LoVo (cell line): ENCODE measurements at places on chromosomes 3 and 15.

DNA sequence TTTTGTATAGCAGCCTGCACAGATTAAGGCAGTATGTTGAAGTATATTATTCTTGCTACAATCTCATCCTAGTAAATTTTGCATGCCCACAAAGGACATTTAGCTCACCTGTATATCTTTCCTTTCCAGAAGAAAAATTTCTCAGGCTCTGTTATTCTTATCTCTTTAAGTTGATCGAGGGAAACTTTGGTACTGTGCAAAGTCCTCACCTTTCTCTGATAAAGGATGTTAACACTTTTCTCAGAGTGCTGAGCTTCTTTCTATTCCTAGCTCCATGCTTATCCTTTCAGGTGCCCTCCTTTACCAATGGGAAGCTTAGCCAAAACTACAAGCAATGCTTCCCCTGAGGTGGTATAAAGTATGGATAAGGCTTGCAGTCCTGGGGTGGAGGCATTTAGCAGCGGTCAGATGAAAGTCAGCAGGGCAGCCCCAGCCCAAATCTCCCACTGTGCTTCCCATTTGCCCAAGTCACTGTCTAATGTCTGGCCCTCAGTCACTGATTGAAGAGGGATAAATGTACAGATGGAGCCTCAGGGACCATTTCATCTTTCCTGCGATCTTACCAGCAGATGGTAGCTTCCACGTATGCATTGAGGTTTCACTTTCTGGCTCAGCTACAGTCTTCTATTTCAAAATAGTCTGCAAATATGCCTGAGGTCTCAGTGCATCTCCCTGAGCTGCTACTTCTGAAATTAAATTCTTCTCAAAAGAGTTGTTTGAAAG lies 127.8 kb upstream of the P2RY1 start:
- DNase-seq: no peak

DNA sequence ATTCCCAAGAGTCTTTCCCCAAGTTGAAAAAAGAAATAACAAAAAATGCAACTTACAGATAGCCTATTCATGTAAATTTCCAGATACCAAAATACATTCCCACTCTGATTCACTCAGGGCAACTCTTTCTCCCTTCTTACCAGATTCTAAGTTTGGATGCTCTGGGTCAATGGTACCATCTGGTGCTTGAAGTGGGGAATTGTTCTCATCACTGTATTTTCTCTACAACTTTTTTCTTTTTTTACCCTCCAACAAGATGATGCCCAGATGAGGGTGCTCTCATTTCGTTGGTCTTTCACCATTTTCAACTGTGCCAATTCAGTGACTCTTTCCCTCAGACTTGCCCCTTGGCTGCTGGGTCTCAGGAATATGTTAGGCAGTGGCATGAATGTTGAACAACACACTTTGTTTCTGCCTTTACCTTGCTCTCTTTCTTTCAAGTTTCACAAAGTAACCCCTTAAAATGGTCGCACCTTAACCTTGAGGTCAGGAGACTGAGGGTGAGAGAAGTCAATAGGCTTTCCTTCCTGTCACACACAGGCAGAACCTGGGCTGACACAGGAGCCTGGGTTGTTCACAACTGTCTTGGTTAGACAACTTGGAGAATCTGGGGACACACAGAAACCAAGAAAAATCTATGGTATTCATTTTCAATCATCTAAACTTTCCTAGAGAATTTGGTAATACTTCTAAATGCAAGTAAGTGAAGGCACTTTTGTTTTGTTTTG lies 330.7 kb upstream of the SLCO3A1 start:
- no peak for DNase-seq

DNA sequence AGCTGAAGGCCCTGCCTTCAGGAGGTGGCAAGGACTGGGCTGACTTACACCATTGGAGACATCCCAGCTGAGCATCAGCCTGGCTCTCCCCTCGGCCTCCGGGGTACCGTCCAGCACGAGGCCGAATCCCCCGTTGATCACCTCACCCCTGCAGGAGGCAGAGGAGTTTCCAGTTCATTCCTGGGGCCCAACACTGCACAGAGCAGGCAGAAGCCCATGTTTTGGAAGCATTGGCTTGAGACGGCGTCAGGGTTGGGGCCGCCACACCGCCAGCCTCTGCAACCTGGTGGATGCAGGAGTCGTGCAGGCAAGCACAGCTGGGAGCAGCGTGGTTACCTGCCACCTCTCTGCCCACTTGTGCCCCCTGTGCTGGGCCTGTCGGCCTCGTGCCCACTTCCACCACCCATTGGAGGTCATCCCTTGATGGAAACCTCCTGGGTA lies 7.7 kb upstream of the ZXDC start:
- no peak for DNase-seq

DNA sequence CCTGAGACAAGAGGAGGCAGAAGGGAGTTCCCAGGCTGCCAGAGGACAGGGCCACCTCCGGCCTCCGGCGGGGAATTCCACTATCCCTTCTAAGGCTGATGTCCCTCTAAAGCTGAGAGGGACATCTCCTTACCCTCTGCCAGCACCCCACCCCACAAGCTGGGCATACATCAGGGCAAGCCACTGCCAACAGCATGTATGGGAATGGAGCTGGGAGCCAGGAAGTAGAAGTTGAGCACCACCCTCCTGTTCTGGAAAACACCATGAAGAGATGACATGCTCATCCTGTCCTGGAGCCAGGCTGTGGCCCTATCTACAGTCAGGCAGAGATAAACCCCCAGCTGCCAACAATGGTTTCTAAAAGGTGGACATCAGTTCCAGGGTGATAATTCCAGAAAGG lies 7.1 kb downstream of the PLCD1 start:
- no peak for DNase-seq

DNA sequence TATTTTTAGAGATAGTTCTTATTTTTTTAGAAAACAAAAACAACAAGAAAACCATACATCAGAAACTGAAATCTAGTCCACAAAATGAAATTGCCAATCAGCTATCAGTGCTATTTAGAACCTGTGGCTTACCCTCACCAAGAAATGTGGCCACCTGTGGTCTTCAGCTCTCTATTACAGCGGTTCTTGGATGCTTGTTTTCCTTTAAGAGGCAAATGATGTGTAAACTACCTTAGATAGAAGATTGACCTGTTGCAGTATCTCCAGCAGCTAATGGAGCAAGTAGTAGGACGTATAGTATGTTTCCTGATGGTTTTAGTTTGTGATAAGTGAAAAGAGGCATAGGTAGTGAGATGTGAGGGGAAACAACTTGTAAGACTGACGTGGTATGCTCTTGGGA lies 21.2 kb downstream of the TFG start:
- DNase-seq: no peak

DNA sequence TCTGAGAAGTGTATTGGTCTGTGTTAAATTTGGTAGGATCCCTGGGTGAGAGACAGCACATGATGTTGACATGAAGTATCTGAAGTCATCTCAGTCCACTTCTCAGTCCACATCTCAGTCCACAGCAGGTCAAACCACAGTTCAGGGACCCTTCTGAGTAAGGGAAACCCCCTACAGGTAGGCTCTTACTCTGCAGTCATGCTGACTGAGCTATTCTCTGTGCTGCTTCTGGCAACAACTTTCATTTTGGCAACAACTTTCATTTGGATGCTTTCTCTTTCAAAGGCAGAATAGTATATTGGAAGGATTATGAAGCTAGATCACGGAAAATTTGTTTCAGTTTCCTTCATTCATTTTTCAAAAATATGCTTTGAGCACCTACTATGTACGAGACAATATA lies 178.2 kb upstream of the GOLIM4 start:
- no peak for DNase-seq

GRCh38 chr15:95086531-95087252 lies 855.3 kb downstream of the MCTP2 start:
- DNase-seq: no peak

- DNase-seq: no peak
Measured at GRCh38 chr3:52436500-52437149, 8.3 kb downstream of the SEMA3G start.

- DNase-seq: peak; percentile 39
Measured at GRCh38 chr15:28125673-28126651, 26.8 kb upstream of the OCA2 start.

DNA sequence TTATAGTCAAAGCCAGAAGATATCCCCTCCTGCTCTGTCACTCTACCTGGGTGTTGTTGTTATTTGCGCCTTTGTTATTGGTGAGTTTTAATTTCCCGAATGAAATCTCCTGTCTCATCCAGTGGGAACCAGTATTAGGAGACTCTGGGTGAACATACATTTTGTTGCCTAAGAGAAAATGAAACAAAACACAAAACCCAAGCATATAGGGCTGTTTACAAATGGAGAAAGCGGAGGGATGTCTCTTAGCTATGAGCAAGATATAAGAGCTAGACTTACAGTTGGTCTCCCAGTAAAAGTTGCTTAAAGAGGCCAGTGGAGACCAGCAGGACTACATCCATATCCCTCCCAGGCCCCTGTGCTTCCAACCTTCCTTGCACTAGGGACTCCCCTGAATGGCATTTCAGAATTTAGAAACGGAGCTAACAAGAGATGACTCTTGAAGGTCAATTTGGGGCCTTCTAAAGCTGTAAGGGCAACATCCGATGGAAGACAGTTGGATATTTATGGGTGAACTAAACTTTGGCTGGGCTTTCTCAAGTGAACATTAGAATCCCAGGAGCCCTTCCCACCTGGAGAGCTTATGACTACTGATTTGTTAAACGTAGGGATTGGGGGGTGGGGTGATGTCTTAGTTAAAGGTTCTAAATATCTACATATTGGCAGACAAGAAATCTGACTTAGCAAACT lies 2.7 kb downstream of the EOMES start:
- DNase-seq: no peak

DNA sequence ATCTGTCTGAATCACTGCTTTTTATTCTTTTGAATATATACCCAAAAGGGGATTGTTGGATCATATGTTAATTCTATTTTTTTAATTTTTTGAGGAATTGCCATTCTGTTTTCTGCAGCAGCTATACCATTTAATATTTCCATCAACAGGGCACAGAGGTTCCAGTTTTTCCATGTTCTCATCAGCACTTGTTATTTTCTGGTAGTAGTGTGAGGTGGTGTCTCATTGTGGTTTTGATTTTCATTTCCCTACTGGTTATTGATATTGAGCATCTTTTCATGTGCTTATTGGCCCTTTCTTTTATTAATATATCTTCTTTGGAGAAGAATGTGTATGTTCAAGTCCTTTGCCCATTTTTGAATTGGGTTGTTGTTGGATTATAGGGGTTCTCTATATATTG lies 68.1 kb downstream of the PDE8A start:
- no peak for DNase-seq

- no peak for DNase-seq
Measured at GRCh38 chr3:118380576-118380975, 654.1 kb downstream of the IGSF11 start.

- DNase-seq: no peak
Measured at GRCh38 chr3:167626490-167626889, 27.3 kb downstream of the WDR49 start.

GRCh38 chr3:184899953-184900595 lies 88.1 kb downstream of the VPS8 start:
- DNase-seq: no peak

DNA sequence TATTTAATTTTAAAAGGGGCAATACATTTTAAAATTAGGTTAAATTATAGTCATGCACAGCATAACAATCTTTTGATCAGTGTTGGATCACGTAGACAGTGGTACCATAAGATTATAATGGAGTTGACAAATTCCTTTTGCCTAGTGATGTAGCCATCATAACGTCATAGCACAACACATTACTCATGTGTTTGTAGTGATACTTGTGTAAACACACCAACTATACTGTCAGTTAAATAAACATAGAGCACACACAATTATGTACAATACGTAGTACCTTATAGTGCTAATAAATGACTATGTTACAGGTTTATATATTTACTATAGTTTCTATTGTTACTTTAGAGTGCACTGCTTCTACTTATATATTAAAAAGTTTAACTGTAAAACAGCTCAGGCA lies 31.2 kb downstream of the FOXB1 start:
- DNase-seq: no peak

DNA sequence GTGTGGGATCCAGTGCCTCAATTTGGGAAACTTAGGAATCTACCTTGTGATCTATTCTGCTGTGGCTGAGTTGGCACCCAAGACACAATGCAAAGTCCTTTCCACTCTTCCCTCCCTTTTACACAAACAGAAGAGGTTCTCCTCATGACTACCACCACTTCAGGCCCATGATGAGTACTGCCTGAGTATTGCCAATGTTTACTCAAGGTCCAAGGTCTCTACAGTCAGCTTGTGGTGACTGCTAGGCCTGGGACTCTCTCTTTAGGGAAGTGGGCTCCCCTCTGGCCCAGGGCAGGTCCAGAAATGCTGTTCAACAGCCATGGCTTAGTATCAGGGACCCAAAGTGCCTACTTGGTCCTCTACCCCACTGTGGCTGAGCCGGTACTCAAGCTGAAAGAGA lies 56.8 kb upstream of the PEX5L start:
- DNase-seq: no peak

DNA sequence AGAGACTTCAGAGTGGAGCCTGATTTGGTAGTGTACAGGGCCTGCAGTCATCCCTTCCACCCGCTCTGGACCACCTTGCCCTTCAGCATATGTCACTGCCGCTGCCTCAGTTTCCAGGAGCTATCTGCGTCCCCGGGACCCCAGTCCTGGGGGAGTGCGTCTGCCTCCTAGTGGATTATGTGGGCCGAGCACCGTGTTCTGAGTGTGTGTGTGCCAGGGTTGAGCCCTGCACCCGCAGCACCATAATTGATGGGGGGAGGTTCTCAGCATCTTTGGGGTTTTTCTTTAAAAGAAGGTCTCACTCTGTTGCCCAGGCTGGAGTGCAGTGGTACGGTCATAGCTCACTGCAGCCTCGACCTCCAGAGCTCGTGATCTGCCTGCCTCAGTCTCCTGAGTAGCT lies 33.6 kb downstream of the CD276 start:
- DNase-seq: no peak

DNA sequence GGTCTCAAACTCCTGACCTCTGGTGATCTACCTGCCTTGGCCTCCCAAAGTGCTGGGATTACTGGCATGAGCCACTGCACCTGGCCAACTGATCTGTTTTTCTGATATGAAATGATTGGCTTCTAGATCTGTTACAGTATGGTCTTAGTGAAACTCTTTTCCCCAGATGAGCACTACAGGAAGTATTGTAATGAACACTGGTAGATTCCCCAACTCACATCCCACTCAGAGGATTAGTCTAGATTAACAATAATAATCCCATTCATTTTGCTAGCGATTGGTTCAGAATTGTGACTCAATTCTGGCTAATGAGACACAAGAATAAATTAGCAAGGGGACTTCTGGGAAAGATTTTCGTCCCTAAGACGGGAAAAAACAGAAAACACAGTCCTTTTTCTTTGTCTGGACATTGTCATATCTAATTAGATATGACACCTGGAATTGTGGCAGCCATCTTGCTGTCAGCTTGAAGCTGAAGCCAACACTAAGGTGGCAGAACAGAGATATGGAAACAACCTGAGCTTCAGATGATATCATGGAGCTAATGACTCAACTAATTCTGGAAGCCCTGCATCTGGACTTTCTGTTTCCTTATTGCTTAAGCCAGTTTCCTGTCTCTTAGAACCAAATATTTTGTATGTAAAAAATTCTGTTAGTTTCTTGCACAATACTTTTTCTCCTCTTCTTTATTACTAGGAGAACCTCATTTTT lies 17.4 kb upstream of the NPTN start:
- no peak for DNase-seq

GRCh38 chr3:101065962-101066361 lies 72.7 kb upstream of the ABI3BP start:
- peak; percentile 9 for DNase-seq
